ENCODE measurements at places on chromosomes 11 and 22.

- peak; percentile 42 for DNase-seq
Measured at GRCh38 chr11:83723999-83724398, 437.8 kb upstream of the CCDC90B start.

GRCh38 chr11:116955949-116956348 lies 118.5 kb upstream of the APOA1 start:
- no peak for DNase-seq

- DNase-seq = no peak
Measured at GRCh38 chr11:123362941-123363340, 67.1 kb upstream of the GRAMD1B start.

GRCh38 chr22:33984656-33985285 lies 64.5 kb upstream of the LARGE1 start:
- peak; percentile 93 for DNase-seq

- peak; percentile 12 for DNase-seq
Measured at GRCh38 chr11:29343465-29344333, 673.1 kb downstream of the KCNA4 start.

DNA sequence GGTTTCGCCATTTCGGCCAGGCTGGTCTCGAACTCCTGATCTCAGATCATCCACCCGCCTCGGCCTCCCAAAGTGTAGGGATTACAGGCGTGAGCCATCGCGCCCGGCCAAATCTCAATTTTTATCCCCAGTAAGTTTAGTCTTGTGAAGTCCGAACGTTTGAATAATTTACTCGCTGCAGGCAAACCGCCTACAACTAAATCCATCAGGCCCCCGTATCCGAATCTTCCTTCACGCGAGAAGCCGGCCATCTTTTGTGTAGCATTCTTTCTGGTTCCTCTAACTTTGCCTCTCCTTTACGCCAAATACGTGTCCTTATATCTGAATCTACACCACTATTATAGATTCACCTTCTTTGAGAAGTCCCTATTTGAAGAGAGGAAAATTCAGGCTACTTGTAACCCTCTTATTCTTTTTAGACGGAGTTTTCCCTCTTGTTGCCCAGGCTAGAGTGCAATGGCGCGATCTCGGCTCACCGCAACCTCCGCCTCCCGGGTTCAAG lies 581 bp upstream of the EIF3L start:
- DNase-seq = peak; percentile 17

GRCh38 chr11:35168671-35169070 lies 29.7 kb downstream of the CD44 start:
- DNase-seq = no peak

DNA sequence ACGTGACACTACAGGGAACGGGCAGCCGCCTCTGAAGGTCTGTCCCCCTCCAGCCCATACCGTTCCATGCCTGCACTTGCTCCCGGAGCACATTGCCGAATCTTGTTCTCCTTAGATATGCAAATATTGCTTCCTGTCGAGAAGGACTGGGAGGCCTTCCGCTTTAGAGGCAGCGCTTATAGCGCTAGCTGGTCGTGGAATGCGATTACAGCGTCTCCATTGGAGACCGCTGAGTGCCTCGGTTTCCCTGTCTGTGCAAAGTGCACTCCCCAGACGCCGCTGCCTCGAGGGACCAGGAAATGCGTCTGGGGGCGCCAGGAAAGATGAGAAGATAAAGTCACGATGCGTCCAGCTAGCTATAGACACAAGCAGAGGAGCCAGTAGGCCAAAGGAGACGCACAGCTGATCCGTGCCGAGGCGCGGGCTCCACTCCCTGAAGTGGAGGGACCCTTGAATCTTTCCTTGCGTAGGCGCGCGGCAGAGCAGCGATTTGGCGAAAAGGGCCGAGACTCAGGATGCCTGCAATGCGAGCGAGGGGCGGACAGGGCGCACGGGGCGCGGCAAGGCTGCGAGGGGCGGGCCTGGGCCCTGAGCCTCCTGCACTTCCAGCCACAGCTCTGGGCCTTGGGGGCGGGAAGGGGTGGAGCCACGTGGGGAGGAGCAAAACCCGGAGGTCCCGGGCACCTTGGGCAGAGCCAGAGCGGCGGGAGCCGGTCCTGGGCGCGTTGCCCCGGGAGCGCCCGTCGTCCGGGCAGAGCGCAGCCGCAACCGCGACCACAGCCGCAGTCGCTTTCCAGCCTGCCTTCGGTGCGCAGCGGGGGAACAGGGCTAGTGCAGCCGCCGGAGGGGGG lies at the start of gene RASSF10:
RASSF10 (plus strand) TSS at position 692 of the 851 bp plus-strand sequence. CDS start 261 bp downstream, outside the sequence.
- DNase-seq = peak; percentile 78

DNA sequence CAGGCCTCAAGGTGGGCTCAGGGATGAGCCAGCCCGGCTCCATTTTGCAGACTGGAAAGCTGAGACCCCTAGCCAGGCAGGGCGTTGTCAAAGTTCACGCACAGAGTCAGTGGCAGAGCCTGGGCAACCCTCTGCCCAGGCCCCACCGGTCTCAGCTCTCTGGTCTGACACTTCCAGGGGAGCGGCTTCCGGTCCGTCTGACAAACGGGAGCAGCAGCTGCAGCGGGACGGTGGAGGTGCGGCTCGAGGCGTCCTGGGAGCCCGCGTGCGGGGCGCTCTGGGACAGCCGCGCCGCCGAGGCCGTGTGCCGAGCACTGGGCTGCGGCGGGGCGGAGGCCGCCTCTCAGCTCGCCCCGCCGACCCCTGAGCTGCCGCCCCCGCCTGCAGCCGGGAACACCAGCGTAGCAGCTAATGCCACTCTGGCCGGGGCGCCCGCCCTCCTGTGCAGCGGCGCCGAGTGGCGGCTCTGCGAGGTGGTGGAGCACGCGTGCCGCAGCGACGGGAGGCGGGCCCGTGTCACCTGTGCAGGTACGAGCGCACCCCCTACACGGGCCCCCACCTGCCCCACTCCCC lies 36.0 kb downstream of the CD6 start:
- no peak for DNase-seq

DNA sequence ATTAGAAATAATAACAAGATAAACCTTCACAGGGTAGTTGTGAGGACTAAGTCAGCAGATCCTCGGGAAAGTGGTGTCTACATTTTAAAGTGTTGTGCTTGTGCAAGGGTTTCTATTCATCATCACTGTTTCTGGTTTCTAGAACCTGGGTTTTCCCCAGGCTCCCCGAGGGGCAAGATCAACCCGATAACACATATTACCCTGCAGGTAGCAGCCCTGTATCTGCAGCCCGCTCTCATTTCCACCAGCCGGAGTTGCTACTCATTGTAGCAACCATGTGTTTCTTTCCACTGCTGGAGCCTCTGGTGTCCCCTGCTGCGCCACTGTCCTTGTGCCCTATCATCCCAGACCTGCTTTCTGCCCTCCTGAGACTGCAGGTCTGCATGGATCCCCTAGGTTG lies 67.0 kb downstream of the MIAT start:
- no peak for DNase-seq

- no peak for DNase-seq
Measured at GRCh38 chr11:134913999-134914590, 502.1 kb upstream of the B3GAT1 start.

DNA sequence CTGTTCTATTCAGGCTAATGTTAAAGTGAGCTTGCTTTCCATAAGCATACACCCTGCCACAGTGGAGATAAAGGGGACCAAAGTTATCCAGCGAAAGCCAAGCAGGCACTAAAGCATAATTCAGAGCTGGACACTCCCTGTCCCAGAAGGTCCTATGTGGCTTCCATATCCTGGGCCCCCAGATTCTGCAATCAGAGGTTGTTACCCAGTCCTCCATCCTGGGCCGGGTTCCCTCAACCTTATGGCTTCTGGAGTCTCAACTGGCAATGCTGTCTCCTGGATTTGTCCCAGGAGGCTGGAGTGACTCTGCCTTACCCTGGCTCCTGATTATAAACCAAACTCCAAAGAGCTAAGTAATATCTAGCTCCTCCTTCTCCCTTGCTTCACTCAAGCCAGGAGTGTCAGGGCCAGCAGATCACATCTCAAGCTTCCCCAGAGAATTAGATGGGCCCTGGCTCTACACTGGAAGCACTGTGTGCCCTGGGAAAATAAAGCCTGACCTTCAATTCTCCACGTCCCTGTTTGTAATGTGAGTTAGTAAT lies 14.0 kb upstream of the SMIM35 start:
- DNase-seq = no peak

DNA sequence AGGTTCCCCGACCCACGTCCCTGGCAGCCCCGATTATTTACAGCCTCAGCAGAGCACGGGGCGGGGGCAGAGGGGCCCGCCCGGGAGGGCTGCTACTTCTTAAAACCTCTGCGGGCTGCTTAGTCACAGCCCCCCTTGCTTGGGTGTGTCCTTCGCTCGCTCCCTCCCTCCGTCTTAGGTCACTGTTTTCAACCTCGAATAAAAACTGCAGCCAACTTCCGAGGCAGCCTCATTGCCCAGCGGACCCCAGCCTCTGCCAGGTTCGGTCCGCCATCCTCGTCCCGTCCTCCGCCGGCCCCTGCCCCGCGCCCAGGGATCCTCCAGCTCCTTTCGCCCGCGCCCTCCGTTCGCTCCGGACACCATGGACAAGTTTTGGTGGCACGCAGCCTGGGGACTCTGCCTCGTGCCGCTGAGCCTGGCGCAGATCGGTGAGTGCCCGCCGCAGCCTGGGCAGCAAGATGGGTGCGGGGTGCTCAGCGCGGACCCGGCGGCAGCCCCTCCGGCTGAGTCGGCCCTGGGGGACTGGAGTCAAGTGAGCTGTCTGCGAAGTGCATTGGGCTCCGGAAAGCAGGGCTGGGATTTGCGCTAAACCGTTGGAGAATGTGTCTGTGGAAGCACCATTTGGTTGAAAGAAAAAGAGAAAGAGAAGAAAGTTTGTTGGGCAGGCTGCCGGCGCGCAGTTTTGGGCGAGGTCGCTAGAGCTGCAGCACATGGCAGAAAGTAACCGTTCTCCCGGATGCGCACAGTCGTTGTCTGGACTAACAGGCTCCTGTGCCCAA lies at the start of gene CD44:
CD44 (plus strand) TSS at position 229 of the 779 bp plus-strand sequence; CDS start at position 362, 133 bp downstream.
- DNase-seq = no peak

DNA sequence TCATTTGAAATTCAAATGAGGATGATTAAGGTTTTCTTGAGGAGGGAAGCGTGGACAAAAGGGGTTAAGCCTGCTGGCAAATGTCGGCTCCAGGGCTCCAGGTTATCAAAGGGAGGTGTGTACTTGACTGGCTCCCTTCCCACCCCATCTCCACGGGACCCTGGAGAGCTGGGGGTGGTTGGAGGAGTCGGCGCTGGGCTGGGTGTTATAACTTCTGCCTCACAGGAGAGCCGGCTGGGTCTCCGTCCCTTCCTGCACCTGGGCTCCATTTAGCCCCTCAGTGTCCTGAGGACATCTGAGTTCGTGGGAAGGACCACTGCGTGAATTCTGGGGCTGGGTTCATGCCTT lies 15.6 kb downstream of the POU2F3 start:
- no peak for DNase-seq

DNA sequence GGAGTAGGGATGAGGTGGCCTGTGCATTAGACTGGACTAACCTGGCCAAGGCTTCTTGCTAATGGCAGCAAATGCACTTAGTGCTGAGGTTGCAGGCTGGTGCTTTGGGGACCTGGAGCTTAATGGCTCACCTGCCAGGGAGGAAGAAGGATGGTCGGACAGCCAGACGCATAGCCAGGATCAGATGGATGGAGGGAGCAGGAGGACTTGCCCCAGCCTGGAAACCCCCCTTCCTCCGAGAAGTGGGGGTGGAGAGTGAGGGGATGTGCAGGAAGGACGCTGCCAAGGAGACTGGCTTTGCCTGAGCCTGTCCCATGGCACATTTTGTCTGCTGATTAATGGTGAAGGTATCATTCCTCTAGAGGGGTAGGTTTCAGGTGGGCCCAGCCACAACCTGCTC lies 17.9 kb downstream of the IGLL1 start:
- DNase-seq = no peak

- DNase-seq = no peak
Measured at GRCh38 chr11:14614091-14614622, 29.4 kb upstream of the PDE3B start.

DNA sequence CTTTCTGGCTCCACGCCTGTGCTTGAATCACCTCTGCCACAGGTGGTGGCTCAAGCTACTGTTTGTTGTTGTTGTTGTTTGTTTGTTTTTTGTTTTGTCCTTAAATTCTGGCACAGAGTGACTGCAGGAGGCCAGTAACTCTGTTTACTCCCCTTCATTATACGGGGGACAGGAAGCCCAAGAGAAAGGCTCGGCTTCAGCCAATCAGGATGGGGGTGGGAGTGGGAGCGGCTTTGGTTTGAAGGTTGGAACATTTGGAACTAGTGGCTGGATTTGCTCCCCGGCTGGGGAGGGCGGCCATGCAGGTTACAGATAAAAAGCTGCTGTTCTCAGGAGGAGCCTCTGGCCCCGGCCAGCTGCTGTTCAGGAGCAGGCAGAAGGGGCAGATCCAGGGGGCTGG lies 19.7 kb upstream of the CABP2 start:
- no peak for DNase-seq

- peak; percentile 8 for DNase-seq
Measured at GRCh38 chr11:102279641-102280170, 37.6 kb upstream of the BIRC3 start.

DNA sequence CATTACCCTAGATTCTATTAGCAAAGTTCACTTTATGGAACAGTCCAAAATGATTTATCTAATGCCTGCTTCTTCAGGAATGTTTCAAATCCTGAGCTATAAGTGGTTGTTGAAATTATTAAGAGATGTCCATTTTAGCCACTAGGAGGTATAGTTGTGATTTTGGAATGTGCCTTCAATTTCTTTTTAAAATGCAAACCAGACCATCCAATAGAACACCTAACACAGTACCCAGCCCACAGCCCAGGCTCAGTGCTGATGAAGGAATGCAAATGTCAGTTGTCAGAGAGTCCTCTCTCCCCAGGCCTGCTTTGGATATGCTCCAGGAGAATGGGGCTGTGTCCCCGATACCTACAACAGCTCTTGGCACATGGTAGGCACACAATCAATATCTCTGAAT lies 85.8 kb upstream of the E2F8 start:
- DNase-seq = no peak

- no peak for DNase-seq
Measured at GRCh38 chr11:116725434-116726221, 47.2 kb downstream of the BUD13 start.

DNA sequence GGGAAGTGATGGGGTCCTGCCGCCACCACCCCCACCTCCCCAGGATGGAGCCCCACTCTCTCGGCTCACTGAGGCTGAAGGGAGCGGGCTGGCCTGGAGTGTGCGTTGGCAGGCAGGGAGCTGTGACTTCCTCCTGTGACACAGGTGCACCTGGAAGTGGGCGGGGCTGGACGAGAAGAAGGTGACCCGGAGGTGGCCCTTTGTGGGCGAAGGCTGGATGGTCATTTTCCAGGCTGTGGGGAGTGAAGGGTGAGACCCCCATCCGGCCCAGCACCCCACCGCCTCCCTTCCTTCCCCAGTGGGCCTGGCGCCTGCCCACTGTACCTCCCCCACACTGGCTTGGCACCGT lies 15.3 kb downstream of the IL17REL start:
- DNase-seq = no peak

DNA sequence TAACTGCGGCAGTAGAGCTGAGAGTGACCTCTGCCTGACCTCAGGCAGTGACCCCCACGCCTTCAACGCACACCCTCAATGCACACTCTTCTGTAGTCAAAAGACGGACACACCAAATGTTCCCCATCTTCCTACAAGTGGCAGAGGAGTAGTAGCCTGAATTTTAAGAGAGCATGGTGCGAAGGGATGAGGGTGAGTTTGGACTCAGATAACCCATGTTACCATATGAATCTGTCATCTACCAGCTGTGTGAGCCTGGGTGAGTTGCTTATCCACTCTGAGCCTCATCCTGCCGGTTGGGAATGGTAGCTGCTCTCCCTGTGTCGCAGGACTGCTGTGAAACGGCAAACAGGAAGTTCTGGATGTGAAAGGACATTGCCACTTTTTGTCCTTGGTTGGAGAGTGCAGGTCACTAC lies 20.6 kb upstream of the ROBO3 start:
- DNase-seq = no peak

- no peak for DNase-seq
Measured at GRCh38 chr11:111452146-111452545, 60.0 kb downstream of the BTG4 start.
